Vein endothelial cell (primary cell): ENCODE measurements at places on chromosomes 4 and X. TPM values are rescaled to one million over a fixed set of nuclear protein-coding genes. Genes with fewer than 3 reads are reported as not detected.

GPRASP1 gene
- total RNA-seq = 1.6 and 2.0 TPM in 2 replicates

SH3RF1 gene
- 16.5 and 19.9 TPM in 2 replicates for total RNA-seq

MAP7D3 gene
- 24.7 and 27.8 TPM in 2 replicates for total RNA-seq

VEGFD gene
- total RNA-seq = 0.38 and 0.65 TPM in 2 replicates

CD38 gene
- total RNA-seq = 0.48 and 0.98 TPM in 2 replicates

ARHGAP36 gene
- 0.10 TPM in 1 of 2 replicates, not detected in the other for total RNA-seq

CENPVL1 gene
- not detected in 2 replicates for total RNA-seq

FAM9B gene
- not detected in 2 replicates for total RNA-seq

ATP7A gene
- total RNA-seq = 15.4 and 16.3 TPM in 2 replicates

PF4V1 gene
- not detected in 2 replicates for total RNA-seq

APELA gene
- not detected in 2 replicates for total RNA-seq

FAM184B gene
- not detected in 2 replicates for total RNA-seq

NAAA gene
- total RNA-seq = 18.3 and 20.9 TPM in 2 replicates

P2RY4 gene
- total RNA-seq = 0.10 TPM in 1 of 2 replicates, not detected in the other

DNAAF6 gene
- total RNA-seq = not detected in 2 replicates

HSFX1 gene
- 0.33 and 0.67 TPM in 2 replicates for total RNA-seq
